ENCODE measurements at places on chromosomes 5 and 9.

GRCh38 chr5:2710910-2711309, 40.6 kb downstream of the IRX2 start:
- no peak for DNase-seq

GRCh38 chr5:35741126-35741716, 115.5 kb upstream of the IL7R start:
- DNase-seq: no peak

DNA sequence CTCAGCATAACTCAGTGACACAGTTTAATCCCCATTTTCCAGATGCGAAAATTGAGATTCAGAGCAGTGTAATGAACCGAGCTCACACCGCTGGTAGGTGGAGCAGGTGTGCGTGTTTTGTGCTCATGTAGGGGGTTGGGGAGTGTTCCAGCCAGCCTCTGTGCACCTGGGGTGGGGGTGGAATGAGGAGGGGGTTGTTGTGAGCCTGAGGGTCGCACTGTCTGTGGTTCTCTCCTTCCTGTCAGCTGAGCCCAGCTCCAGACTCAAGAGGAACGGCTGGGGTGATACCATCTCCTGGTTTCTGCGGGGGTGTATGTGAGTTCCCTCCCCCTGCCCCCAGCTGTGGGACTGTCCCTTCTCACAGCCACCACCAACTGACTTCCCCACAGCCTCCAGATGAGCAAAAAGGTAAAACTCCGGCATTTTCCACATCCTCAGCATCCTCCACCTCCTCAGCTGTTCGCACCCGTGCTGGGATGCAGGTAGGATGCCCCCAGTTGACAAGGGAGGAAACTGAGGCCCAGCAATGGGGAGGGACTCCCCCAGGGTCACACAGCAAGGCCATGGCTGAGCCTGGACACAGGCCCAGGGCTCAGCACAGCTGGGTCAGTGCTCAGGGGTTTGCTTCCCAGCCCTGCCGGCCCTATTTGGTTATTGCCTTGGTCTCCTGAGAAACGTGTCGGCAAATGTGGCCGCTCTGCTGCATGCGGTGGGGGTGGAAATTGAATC, 2.1 kb downstream of the SH2D3C start:
- DNase-seq: no peak

DNA sequence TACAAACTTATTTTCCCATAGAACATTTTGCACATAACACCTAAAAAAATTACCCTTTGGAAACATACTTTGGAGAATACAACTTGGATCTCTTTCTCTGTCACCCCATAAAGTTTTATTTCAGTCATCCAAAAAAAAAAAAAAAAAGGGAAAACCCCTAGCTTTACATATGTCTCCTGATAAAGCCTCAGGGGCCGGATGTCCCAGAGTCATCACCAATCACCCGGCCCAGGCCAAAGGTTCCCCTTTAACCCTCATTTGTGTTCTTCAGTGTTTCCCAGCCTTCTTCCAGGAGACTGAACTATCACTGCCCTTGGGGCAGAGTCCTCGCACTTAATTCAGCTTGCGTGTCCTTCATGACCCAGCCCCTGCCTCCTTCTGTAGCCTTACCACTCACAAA, 28.8 kb downstream of the ANXA6 start:
- DNase-seq: no peak

DNA sequence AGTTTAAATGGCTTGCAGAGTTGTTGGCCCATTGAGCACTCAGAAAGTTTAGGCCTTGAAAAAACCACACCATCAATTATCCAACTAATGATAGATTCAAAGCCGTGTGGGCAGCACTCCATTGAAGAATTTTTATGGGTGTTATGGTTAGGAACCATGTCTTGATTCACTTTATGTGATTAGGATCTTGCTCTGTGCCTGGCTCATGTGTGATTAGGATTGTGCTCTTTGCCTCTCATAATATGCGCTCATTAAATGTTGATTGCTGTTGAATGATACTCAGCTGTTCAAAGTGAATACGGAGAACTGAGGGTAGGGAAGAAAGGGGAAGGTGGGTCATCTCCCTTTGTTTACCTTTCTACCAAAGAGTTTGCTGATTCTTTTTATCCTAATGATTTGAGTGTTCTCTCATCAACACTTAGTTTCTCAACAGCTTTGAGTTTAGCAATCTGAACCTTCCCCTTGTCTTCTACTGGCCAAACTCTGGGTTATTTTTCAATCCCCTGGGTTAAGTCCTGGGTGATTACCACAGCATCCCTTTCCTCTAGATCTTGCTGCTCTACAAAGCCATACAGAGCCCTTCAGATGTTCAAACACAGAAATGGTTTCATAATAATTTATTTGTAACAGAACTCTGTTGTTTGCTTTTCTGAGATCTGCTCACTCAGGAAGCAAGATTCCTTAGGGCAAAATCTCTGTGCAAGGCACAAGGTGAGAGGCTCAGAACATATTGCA, 668.8 kb upstream of the RGMB start:
- no peak for DNase-seq

DNA sequence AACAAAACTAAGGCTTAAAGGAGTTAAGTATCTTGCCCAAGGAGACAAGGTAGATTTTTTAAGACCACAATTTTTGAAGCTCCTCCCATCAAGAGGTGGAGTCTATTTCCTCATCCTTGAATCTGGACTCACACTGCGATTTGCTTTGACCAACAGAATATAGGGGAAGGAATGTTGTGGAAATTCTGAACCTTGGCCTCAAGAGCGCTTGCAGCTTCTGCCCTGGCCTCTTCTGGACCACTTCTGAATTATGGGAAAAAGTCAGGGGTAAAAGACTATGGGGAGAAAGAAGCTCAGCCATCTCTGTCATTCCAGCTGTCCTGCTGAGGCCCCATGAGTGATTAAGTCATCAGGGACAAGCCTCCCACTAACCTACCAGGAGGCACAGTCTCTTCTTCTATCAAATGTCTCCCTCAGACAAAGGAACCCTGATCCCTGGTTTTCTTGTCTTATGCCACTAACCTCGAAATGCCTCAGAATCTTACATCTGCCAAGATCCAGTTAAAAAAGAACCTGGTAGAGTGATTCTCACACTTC, 25.9 kb downstream of the MAPKAP1 start:
- no peak for DNase-seq

DNA sequence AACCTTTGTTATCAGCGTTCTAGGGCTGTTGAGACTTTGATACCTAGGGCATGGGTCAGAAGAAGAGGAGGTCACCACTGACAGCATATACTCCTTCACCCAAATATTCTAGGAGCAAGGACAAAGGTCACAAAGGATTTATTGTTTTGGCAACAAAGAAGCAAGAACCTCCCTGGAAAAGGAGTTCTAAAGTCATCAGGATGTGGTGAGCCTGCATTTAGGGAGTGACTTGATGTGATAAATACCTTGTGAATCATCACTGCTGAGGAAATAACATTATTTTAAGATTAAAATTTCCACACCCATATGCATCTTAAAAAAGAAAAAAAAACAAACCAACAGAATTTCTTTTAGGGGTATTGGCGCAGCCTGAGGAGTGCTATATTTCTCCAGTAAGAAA, 13.9 kb downstream of the IFNA1 start:
- DNase-seq: no peak

GRCh38 chr5:14595891-14596290, 14.3 kb downstream of the OTULINL start:
- DNase-seq: no peak

GRCh38 chr5:55636177-55636576, 75.9 kb downstream of the SLC38A9 start:
- DNase-seq: no peak

- DNase-seq: no peak
Observed at GRCh38 chr5:150175536-150175935, 9.0 kb downstream of the CDX1 start.

DNA sequence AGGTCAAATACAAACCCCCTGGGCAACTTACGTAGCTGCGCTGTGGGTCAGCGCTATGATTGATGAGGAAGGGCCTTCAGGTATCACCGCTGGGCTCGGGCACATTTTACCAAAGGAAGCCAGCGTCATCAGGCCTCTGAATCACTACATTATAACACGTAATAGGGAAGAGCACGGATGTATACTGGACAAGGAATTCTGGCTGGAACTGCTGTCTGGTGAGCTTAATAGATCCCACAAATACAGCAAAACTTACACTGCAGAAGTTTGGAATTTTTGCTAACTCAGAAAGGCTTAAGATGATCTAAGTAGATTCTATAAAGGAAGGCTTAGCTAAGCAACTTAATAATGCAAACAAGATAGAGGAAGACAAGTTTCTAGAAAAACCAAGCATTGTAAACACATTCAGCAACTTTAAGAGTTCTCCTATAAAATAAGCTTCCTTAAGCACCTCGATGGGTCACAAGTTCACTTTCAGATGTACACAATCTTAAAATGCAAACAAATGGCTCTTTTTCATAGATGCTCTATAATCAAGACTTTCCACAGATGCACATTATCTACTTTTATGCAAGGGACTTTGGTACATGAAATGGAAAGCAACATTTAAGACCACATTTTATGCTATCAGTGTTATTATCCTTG, 360.1 kb upstream of the PANK3 start:
- no peak for DNase-seq

DNA sequence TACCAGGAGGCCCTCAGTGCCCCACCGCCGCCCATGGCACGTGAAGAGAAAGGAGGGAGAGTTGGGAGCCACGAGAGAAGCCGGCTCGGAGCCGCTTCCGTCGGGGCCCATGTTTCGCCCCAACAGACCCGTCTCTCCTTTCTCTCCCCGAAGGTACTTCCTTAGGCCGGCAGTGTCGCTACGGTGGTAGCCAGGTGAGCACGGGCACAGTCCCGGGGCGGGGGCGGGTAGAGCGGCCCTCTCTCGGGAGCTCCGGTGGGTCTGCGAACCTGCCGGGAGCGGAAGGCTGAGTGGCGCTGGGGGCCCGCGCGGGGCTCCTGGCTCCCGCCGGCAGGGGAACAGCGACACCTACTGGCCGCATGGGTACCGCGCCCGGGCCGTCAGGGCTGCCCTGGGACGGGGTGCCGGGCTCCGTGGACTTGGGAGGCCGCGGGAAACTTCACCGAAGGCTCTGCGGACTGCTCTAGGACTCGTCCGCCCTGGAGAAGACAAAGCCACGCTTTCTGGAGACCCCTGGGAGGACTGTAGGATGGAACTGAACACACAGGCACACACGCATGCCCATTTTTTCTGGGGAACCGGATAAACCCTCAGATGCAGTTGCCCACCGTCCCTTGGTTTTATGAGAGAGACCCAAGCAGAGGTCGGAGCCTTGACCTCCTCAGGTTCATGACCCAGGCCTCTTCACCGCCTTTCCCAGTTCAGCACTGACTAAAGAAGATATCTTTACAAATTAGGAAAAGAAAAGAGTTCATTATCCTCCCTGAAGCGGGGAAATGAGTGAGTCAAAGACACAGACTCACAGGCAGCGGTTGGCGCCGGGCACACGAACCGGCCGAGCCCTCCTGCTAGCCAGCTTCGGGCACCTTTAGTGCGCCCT, 202.5 kb downstream of the MEF2C start:
- DNase-seq: no peak

DNA sequence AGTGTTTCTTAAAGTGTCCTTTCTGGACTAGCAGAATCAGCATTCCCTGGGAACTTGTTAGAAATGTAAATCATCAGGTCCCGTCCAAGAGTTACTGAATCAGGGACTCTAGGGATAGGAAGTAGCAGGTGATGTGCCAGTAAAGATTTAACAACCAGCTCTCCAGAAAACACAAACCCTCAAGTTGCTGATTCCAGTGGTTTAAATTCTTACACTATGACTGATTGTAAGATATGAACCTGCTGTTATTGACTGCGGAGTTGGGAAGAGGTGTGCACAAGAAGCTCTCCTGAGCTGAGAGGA, 39.1 kb upstream of the BASP1 start:
- no peak for DNase-seq

GRCh38 chr5:39800042-39800601, 375.3 kb upstream of the DAB2 start:
- DNase-seq: no peak

GRCh38 chr9:34089311-34089710, 37.2 kb downstream of the DCAF12 start:
- no peak for DNase-seq

- DNase-seq: no peak
Observed at GRCh38 chr5:20615888-20616563, 628.0 kb upstream of the CDH18 start.

- DNase-seq: no peak
Observed at GRCh38 chr5:28914297-28914696, 1875.9 kb upstream of the CDH9 start.

GRCh38 chr5:89055015-89055694, 172.2 kb upstream of the MEF2C start:
- DNase-seq: no peak

DNA sequence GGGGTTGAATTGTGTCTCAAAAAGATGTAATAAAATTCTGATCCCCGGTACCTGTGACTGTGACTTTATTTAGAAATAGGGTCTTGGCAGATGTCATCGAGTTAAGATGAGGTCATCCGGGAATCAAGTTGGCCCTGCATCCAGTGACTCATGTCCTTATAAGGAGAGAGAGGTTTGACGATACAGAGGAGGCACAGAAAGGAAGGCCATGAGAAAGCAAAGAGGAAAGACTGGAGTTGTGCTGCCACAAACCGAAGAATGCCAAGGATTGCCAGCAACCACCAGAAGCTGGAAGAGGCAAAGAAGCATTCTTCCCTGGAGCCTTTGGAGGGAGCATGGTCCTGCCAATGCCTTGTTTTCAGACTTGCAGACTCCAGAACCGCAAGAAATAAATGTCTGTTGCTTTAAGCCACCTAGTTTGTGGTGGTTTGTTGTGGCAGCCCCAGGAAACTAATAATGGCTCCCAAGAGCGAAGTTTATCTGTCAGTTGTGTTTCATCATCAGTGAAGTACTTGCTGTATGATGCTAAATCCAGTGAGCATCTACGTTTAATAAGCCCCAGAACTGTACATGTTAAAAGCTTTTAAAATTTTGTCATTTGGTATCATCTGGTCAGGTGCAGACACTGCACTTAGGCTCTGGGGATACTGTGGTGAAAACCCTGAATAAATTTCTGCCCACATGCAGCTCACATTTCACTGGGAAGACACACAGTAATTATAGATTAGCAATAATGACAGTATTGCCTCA, 114.8 kb downstream of the TLE4 start:
- DNase-seq: no peak

DNA sequence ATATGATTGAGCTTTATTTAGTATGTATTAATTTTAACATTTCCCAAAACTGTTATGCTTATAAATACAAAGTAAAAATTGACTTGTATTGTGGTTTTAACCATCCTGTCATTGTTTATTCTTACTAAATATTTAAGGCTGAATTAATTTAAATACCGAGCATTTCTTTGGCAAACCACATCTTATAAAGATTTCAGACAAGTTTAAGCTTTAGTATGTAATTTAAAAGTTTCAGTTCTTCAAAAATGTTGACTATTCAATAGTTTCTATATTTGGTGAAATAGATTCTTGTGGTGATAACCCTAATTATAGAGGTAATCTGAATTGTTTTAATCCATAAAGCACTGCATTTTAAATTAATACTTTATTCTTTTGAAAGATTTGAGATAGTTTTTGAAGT, 65.5 kb downstream of the CCNH start:
- no peak for DNase-seq

DNA sequence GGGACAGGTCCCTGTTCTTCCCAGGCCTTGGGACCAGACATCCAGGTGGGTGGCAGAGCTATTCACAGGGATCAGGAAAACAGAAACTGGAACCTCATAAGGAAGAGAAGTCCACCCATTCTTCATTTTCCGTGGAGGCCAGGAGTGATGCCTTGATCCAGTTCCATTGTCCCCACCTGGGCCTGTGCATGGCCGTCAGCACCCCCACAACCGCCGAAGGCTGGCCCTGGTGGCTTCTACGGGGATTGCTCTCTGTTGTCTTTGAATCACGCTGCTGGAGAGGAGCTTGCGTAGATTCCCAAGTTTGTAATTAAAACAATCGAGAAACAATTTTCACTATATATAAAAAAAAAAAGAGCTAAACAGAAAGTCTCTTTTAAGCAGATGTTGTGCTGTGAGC, 134.4 kb downstream of the MVB12B start:
- no peak for DNase-seq

GRCh38 chr5:111347021-111347420, 122.8 kb downstream of the CAMK4 start:
- no peak for DNase-seq
